Ureter (tissue), 1 donor: ENCODE measurements at places on chromosomes 12 and 14. TPM values are rescaled to one million over a fixed set of nuclear protein-coding genes. Genes with fewer than 3 reads are reported as not detected.

DNA sequence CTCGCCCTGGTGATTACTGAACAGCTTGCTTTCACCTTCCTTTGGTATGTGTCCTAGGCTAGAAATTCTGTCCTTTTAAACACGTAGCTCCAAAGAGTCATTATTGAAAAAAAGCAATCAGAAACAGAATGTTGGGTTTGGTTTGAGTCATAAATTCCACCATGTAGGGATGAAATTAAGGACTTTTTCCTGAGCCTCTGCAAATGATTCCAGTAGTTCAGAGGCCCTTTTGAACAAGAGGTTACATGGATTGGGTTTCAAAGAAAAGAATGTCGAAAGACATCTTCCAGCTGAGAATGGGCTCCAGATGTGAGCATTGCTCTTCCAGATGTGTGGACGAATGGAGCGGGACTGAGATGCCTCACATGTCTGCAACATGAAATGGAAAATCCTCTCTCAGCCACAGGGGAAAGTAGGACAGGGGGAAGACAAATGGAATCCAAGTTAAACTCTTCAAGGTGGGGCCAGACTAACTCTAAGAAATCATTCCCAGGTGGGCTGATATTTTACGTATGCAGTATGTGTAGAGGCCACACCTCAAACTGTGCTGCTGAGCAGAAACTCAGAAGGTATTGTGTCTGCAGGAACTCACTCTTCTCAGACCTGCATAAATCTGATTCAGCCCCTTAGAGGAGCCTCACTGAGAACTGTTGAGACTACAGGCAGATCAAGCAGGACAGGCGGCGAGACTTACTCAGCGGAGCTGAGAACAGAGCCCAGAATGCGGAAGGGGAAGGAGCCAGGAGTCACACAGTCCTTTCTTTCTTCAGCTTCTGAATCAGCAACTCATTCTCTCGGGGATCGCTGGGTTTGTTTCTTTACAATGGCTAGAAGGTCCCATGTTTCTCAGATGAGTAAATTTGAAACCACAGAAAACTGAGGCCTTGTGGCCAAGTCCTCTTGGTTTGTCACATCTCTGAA, 23.3 kb upstream of the EMP1 start:
- DNase-seq: peak; percentile 83

GRCh38 chr12:18813753-18814152, 75.8 kb downstream of the CAPZA3 start:
- DNase-seq: no peak

GRCh38 chr12:75698052-75698451, 186.6 kb upstream of the KRR1 start:
- DNase-seq: no peak

Gene KRT74
- 0.26 TPM for total RNA-seq

- DNase-seq: no peak
Measured at GRCh38 chr12:4938900-4939299, 29.2 kb downstream of the KCNA1 start.

DNA sequence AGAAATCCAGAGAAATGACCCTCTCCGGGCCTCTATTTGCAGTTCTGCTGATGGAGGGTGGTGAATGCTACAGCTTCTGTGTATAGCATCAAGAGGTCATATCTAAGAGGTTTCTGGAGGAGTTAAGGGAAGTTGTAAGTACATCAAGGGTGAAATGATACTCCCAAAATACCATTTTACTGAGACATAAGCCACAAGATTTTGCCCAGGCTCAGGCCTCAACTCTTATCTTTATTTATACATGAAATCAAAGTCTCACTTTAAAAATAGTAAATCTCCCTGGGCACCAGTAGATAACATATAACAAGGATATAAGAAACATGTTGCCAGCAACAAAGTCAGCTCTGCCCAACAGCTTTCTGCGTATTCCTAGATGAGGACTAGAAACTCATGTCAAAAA, 40.4 kb downstream of the NIN start:
- DNase-seq: no peak

Gene TMEM179
- 0.86 TPM for total RNA-seq

Gene HAL
- total RNA-seq: 1.8 TPM

Gene AQP2
- total RNA-seq: 0.70 TPM

DNA sequence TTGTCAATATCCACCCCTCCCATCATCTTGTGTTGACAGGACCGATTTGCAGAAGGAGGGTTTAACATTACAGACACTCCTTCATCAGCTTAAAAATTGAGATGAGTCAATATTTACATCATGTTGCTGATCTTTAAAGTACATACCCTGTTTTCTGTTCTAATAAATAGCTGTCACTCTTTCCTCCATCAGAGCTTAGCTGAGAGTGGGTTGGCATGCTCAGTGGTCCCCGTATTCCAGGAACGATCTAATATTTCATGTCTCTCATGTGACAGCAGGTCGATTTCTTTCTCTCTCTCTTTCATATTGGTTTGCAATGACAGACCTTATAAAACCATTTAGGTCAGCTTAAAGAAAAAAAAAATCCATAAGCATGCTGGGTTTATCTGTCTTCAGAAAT, 950.6 kb downstream of the GALC start:
- no peak for DNase-seq

Gene GPR84
- total RNA-seq: 0.34 TPM

Gene HPD
- 3.1 TPM for total RNA-seq

Gene PMEL
- 5.8 TPM for total RNA-seq

- DNase-seq: no peak
Measured at GRCh38 chr12:72543777-72544467, 271.8 kb downstream of the TRHDE start.

DNA sequence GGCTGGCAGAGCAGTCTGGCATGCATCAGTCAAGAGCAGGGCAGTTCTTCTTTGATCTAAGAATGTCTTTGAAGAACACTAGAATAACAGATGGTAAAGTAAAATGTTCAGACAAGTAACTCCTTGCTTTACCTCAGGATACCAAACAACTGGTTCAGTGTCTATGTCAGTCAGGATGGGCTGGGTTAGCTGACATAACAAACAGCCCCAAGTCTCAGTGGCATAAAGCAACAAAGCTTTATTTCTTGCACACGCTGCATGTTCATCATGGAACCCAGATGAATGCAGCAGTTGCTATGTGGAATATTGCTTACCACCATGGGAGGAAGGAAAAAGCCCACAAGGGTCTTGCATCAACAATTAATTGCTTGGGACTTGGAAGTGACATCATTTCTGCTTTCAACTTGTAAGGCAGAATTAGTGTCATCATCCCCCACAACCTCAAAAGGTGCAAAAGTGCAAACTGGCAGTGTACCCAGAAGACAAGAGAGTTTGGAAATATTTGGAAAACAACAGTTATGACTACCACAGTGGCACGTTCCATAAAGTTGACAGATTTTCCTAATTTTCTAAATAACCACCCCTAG, 21.2 kb downstream of the GPRC5D start:
- no peak for DNase-seq

DNA sequence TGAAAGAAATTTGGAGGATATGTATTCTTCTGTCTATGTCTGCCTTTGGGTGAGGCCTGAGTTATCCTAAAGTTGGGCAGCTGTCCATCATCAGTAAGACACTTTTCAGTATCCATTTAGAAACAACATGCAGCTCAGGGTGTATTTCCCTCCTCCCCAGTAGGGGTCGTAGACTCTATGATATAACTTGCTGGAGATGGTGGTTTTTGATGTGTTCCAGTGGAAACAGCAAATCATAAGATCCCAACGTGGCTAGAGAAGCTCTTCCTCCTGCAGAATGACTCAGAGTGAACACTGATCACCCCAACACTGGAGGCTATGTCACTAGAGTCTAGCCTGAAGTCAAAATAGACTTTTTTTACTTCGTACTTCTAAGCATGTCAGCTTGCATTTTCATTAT, 331.6 kb upstream of the STXBP6 start:
- no peak for DNase-seq

GRCh38 chr12:2190085-2190484, 137.3 kb downstream of the CACNA1C start:
- no peak for DNase-seq

Gene SLC24A4
- 0.75 TPM for total RNA-seq

- no peak for DNase-seq
Measured at GRCh38 chr12:84038242-84038641, 874.4 kb downstream of the SLC6A15 start.

Gene KIF5A
- 0.99 TPM for total RNA-seq

GRCh38 chr12:129237881-129238280, 384.6 kb downstream of the GLT1D1 start:
- DNase-seq: no peak

DNA sequence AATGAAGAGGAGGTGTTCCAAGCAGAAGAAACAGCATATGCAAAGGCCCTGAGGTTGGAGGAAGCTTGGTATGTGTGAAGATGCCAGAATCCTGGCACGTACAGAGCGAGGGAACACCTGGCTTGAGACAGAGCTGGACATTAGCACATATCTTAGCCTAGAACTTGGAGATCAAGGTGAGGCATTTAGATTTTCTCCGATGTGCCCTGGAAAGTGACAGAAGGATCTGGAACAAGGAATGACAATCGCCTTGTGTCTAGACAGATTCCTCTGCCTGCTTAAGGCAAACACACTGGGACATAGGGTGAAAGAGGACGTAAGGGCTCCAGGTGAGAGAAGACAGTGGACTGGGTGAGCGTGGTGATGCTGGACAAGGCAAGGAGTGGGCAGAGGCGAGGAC, 32.2 kb upstream of the NOS1 start:
- no peak for DNase-seq

DNA sequence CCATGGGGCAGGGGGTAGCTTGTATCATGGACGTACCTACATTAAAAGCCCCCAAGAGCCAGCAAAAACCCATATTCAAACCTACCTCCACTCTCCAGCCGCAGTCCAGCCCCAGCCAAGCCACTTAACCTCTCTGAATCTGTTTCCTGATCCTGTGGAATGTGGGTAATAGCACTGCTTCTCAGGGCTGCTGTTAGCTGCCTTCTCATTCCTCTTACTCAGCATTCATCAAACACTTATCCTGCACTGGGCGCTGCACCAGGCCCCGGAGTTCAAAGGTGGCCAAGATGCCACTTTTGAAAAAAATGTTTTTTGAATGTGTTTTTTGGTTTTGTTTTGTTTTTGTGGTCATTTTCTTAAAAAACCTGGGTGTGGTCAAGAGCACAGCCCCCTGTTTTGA, 237.4 kb downstream of the CHST11 start:
- no peak for DNase-seq

GRCh38 chr12:45234139-45234865, 18.4 kb downstream of the ANO6 start:
- no peak for DNase-seq

DNA sequence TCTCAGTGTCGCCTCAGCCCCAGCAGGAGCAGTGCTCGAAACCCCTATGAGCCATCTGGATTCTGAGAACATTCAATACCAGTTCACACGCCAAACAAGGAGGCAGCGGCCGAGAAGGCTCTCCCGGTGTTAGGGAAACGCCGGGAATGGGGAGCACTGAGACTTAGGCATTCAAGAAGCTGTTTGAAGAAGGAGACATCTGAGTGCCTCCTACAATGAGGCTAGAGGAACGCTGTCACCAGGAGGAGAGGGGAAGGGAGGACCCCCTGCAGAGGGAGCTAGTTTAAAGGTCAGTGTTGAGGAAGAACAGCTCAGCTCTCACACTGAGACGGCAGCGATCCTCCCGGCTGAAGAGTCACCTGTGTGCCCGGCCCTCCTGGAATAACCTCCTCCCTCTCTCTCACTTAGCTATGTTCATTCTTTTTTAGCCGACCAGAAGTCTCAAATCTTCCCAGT, 69.9 kb downstream of the SERPINA3 start:
- DNase-seq: no peak

GRCh38 chr12:115323223-115323905, 639.4 kb upstream of the TBX3 start:
- no peak for DNase-seq

Gene DENND5B
- total RNA-seq: 6.1 TPM

DNA sequence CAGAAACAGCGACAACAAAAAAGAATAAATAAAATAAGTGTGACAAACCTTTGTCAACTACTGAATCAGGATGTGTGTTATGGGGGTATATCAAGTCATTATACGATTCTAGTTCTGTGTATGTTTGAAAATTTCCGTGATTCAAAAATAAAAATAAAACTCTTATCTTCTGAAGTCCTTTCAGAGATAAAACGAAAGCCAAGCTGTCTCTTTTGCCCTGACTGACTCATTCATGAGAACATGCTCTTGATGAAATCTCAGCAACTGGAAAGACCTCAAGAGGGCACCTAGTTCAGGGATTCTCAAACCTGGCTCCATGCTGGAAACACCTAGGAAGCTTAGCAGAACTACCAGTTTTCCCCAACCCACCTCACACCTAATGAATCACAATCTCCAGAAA, 9.2 kb downstream of the FOXN3 start:
- DNase-seq: no peak

Gene AKAP3
- total RNA-seq: 4.2 TPM

Gene CDK17
- total RNA-seq: 40.9 TPM

Gene KRT78
- not detected for total RNA-seq

GRCh38 chr12:94500831-94501567, 41.3 kb upstream of the CEP83 start:
- DNase-seq: no peak

- DNase-seq: no peak
Measured at GRCh38 chr12:31008241-31008761, 65.4 kb upstream of the DDX11 start.

GRCh38 chr12:98532687-98533304, 17.4 kb downstream of the TMPO start:
- no peak for DNase-seq

- DNase-seq: no peak
Measured at GRCh38 chr12:103530307-103531066, 34.7 kb upstream of the C12orf42 start.

DNA sequence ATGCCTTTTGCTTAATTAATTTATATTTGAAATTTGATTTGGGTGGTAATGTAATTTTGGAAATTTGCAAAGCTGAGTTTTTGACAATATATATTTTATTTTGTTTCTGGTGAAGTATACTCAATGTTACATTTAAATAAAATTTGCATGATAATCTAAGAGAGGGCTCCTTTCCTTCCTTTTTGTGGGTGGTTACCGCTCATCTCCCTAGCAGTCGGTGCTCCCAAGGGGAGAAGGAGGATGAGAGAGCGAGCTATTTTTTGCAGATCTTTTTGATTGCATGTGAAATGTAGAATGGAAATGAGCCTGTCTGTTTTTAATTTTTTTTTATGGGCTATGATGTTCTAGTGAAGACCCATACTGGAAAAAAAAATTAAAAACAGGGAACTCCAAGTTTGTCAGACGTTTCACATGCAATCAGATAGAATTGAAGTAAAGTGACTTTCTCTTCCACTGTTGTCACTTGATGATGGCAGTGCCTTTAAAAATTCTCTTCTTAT, 39.8 kb downstream of the MSRB3 start:
- no peak for DNase-seq

DNA sequence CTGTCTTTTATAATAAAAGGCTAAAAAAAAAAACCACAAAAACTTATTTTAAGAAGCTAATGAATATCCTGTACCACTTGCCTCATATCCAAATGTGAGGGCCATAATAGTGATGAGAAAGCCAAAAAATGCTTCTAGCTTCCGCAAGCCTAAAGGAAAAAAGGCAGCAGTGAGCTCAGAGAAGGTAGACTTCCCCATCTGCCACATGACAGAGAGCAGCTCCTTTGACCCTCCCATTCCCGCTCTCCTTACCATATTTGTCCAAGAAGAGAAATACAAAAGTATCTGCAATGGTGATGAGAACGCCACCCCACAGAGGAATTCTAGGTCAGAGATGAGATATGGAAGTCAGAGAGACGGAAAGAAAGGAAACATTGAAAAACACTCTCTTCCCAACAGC, 27.1 kb downstream of the SLC11A2 start:
- no peak for DNase-seq

GRCh38 chr14:57835766-57836165, 30.1 kb downstream of the SLC35F4 start:
- DNase-seq: no peak

Gene PPP2R5E
- total RNA-seq: 46.2 TPM

- no peak for DNase-seq
Measured at GRCh38 chr14:69573831-69574262, 824 bp downstream of the CCDC177 start.

Gene SDR9C7
- not detected for total RNA-seq

Gene SLCO1B3
- total RNA-seq: not detected
